ENCODE measurements at places on chromosomes 7 and 10.
A peak's percentile ranks its signal among the peaks of the same experiment; 100 is the strongest.

GRCh38 chr7:142697270-142697669, 52.0 kb upstream of the PRSS1 start:
- no peak for DNase-seq

DNA sequence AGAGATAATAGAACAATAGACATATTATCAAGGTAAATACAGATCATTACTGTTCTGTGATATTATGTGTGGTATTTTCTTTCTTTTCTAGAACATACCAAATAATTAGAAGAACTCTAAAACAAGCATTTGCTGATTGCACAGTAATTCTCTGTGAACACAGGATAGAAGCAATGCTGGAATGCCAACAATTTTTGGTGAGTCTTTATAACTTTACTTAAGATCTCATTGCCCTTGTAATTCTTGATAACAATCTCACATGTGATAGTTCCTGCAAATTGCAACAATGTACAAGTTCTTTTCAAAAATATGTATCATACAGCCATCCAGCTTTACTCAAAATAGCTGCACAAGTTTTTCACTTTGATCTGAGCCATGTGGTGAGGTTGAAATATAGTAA, 185.5 kb downstream of the CFTR start:
- no peak for DNase-seq

DNA sequence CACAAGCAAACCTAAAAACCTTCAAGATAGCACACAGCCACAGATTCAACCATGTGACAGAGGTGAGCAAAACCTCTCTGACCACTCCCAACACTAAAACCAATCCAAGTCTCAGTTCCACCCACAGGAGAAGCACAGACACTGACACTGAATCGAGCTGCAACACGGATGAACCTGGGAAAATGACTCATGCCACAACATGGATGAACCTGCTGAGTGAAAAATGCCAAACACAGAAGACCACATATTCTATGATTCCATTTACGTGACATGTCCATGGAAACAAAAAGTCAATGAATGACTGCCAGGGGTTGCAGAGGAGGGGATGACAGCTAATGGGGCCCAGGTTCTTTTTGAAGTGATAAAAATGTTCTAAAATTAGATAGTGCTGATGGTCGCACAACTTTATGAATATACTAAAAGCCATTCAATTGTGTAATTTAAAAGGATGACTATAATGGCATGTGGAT, 22.0 kb downstream of the CYTH3 start:
- no peak for DNase-seq

GRCh38 chr10:58570979-58571378, 58.3 kb downstream of the BICC1 start:
- no peak for DNase-seq

DNA sequence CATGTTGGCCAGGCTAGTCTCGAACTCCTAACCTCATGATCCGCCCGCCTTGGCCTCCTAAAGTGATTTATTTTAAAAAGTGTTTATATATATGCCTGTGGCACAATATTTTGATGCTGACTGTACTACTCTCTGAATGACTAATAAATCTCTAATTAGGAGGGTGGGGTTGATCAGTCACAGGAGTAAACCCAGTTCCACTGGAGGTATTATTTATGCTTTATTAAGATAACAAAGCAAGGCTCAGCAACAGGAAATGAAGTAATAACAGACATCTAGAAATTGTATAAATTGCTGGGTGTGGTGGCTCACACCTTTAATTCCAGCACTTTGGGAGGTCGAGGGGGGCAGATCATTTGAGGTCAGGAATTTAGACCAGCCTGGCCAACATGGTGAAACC, 26.0 kb upstream of the MCU start:
- peak; percentile 23 for DNase-seq

GRCh38 chr7:43569424-43569823, 13.5 kb upstream of the STK17A start:
- no peak for DNase-seq
